ENCODE measurements at places on chromosomes 7 and 10. TPM values are rescaled to one million over a fixed set of nuclear protein-coding genes. Genes with fewer than 3 reads are reported as not detected.

GRCh38 chr7:142000244-142000643 is 4.6 kb downstream of the MGAM start:
- no peak for DNase-seq

- no peak for DNase-seq
These were observed 565.2 kb downstream of the TCERG1L start for GRCh38 chr10:130746311-130746710.

- no peak for DNase-seq
These were observed 118.1 kb downstream of the GLRX3 start for GRCh38 chr10:130254243-130254642.

- DNase-seq: no peak
These were observed 78.3 kb downstream of the BICC1 start for GRCh38 chr10:58590924-58591323.

Gene CFAP46
- total RNA-seq: 1.8 TPM

DNA sequence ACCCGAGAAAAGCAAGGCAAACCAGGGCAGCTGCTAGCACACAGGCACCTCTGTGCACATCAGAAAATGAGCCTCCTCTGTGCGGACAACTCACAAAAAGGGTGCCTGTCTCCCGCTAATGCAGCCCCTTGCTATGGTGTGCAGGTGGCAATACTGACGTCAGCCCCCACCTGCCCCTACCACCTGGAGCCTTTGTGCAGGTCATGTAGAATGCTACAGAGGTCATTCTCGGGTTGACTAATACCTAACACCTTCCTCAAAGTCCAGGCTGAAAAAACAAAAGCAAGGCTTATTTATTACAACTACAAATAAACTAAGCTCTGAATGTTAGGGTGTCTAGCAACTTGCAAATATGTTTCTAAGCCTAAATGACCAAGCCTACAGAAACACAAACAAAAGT is 13.9 kb downstream of the PIP4K2A start:
- no peak for DNase-seq

Measured in foreskin keratinocyte (primary cell).